Activated CD4-positive, alpha-beta T cell treated with anti-CD3 and anti-CD28 coated beads, Interleukin-2, amount 50 U/mL, for 16 hours (primary cell): ENCODE measurements at places on chromosomes 4 and X.
A peak's percentile ranks its signal among the peaks of the same experiment; 100 is the strongest.

DNA sequence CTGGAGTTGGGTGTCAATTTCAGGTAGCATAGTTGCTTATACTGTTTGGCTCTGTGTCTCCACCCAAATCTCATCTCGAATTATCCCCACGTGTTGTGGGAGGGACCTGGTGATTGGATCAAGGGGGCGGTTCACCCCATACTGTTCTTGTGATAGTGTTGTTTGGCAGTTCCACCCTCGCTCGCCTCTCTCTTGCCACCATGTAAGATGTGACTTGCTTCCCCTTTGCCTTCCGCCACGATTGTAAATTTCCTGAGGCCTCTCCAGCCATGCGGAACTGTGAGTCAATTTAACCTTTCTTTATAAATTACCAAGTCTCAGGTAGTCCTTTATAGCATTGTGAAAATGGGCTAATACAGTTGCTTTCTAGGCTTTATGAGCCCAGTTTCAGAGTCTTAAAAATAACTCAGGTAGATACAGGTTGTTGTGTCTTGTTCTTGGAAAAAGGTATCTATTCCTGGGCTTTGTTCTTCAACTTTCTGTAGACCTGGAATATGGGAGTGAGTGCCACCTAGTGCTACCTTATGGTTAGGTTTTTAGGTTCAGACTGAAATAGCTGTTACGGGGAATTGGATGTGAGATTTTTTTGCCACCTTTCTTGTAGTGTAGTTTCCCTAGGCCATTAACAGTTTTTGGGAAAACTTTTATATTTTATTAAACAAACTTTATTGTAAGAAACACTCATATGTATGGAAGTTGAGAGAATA, 15.6 kb downstream of the PGK1 start:
- DNase-seq: no peak

GRCh38 chr4:6466756-6467381, 5.5 kb downstream of the PPP2R2C start:
- no peak for DNase-seq

- no peak for DNase-seq
Measured at GRCh38 chr4:1411436-1412375, 5.5 kb upstream of the NKX1-1 start.

- DNase-seq: no peak
Measured at GRCh38 chr4:28007693-28008092, 1147.1 kb downstream of the STIM2 start.

DNA sequence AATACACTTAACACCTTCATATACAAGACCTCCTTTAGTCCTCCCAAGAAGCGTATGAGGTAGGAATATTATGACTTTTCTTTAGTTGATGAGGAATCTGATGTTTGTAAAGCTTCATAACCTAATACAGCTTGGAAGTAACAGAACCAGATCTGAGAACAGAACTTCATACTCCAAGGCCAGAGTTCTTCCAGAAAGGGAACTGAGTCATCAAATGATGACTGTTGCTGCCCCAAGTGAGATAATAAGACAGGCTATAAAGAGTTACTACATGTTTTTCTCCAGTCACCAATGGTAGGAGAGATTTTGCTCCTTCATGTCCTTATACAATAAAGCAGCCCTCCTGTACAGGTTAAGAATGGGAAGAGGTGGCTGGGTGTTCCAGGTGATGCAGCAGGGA, 74.3 kb upstream of the ANXA3 start:
- DNase-seq: no peak

GRCh38 chr4:143711543-143712154, 11.2 kb upstream of the FREM3 start:
- DNase-seq: no peak

- no peak for DNase-seq
Measured at GRCh38 chrX:153413731-153414130, 2.5 kb downstream of the ZFP92 start.

DNA sequence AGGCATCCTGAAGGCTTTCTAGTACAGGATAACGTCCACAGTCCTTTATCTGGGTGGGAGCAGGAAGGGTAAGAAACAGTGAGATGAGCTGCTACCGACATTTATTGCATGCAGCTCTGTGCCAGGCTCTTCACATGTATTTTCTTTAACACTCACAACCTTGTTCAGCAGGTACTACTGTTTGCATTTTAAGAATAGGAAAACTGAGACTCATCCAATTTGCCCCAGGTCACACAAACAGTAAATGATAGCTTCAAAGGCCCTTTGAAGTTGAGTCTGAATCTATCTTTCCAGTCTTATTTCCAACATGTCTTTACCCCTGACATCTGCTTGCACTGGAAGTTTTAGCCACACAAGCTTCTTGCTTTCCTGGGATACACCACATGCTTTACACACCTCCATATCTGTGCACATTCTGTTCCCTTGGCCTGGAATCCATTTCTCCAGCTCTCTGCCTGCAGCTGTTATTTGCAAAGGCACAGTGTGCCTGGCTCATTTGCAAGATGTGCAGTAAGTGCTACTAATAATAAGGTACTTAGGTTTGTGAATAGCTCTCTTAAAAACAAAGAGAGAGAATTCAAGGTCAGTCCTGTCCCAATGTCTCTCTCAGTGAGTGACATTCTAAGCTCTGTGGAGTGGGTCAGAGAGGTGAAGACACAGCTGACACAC, 61.2 kb downstream of the METTL14 start:
- no peak for DNase-seq

GRCh38 chr4:118154649-118155048, 120.4 kb downstream of the NDST3 start:
- DNase-seq: no peak

- DNase-seq: no peak
Measured at GRCh38 chrX:119529345-119530276, 35.6 kb downstream of the STEEP1 start.

DNA sequence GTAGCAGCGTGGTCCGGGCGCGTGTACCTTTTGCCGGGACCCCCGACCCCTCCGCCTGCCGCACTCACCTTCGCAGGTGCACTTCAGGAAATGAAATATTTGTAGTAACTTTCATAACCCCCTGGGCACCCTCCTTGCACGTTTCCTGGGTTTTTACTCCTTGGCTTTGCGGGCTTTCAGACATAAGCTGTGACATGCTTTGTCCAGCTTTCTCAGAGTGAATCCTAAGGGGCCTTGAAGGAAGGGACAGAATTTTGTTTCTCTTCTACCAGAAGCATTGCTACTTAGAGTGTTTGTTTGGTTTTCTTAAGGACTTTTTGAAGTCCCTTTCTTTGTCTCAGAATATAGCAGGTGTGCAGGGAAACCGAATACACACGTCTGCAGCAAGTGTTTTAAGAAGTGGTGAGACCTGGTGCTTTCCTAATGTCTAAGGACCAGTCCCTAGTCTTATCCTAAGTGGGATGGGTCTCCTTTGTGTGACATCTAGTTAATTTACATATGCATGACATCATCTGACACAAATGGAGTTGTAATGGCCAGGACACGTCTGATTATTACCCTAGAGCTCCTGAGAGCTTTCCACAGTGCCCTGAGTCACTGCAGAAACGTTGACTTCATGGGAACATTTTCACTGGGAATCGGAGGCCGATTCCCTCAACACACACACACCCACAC, 1.3 kb downstream of the FAM149A start:
- no peak for DNase-seq

- no peak for DNase-seq
Measured at GRCh38 chr4:147802346-147802745, 70.5 kb downstream of the ARHGAP10 start.

DNA sequence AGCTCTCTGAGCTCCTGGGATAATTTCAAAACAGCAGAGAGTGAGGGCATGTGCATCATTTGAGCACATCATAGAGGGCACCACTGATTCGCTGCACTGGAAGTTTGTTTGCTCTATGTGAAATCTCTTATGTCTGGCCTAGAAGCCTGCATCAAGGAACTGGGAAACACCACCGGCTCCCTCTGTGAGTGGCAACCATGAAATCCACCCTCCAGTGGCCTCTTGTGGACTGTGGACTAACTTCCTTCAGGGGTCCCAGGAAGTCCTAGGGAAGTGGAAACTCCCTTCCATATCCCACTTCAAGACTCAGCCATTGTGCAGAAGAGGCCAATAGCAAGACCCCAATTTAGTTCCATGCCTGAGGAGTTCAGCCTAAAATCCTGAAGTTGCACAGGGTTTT, 48.0 kb upstream of the IGFBP7 start:
- no peak for DNase-seq

- no peak for DNase-seq
Measured at GRCh38 chr4:40484346-40485090, 145.1 kb downstream of the RBM47 start.

GRCh38 chr4:28269426-28269825, 1408.8 kb downstream of the STIM2 start:
- no peak for DNase-seq

DNA sequence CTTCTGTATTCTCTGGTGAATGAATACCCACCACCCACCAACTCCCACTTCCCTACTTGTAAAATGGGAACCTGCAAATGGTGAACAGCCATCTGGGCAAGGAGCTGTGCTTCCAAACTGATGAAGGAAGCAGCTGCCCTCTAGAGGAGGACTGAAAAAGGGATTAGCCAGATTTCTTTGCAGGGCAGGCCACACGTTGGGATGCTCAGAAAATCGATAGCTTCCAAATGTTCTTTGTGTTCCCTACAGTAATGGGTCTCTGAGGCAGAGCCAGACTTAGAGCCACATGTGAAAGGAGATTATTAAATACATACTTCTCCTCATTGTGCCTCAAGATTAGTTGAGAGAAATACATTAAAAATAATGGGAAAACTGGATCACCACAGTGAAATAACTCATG, 39.3 kb upstream of the LPAR4 start:
- DNase-seq: peak; percentile 2

- no peak for DNase-seq
Measured at GRCh38 chr4:101938836-101939235, 148.3 kb downstream of the BANK1 start.

- no peak for DNase-seq
Measured at GRCh38 chr4:147198411-147199051, 252.9 kb upstream of the TTC29 start.

DNA sequence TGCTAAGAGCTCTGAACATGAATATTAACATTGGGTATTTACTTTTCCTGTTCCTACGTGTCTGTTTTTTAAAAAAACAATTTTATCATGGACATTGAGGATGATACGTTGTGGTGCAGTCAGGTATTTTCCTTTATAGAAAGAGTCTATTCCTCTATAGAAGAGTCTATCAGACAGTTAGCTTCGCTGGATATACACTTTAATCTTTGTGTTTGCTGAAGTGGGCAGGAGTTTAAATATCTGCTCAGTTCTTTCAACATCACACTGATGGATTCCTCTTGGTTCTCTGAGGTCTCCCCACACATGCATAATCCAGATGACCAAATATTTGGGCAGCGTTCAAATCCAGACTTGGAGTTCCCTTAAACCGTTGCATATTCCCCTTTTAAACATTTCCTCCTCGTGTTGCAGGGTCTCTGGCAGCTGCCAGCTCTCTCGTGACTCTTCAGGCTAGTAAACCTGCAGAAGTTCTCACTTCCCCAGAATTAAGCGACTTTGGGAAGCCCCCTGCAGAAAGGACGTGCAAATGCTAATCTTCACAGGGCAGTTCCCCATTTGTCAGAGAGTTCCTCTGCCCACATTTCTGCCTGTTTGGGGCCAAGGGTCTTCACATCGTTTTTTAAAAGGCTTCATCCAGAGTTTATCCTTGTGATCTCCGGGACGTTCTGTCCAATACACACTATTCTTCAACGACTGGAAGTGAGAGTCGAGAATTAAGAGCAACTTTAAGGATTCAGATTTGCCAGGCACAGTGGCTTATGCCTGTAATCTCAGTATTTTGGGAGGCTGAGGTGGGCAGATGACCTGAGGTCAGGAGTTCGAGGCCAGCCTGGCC, 20.5 kb upstream of the DHRSX start:
- no peak for DNase-seq

DNA sequence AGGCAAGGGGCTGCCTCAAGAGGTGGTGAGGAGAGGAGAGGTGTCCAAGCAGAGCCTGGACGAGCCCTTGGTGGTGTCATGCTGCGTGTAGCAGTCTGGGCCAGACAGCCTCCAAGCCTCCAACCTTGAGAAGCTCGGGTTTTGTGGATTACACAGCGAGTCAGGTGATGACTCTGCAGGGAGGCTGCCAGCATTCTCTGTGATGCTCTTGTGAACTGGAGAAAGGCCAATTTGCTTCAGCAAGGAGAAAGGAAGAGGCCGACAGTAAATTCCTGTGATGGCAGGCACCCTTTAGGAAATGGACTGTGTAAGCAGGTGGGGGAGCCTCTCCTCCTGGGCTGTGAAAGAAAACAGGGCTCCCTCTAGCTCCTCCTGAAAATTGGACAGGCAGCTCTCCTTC, 36.0 kb upstream of the CD99L2 start:
- no peak for DNase-seq

GRCh38 chr4:155794589-155795236, 35.9 kb downstream of the GUCY1B1 start:
- DNase-seq: no peak

- DNase-seq: no peak
Measured at GRCh38 chr4:145153181-145153903, 27.0 kb downstream of the OTUD4 start.

GRCh38 chrX:2710041-2710840, 19.1 kb downstream of the CD99 start:
- DNase-seq: peak; percentile 70

DNA sequence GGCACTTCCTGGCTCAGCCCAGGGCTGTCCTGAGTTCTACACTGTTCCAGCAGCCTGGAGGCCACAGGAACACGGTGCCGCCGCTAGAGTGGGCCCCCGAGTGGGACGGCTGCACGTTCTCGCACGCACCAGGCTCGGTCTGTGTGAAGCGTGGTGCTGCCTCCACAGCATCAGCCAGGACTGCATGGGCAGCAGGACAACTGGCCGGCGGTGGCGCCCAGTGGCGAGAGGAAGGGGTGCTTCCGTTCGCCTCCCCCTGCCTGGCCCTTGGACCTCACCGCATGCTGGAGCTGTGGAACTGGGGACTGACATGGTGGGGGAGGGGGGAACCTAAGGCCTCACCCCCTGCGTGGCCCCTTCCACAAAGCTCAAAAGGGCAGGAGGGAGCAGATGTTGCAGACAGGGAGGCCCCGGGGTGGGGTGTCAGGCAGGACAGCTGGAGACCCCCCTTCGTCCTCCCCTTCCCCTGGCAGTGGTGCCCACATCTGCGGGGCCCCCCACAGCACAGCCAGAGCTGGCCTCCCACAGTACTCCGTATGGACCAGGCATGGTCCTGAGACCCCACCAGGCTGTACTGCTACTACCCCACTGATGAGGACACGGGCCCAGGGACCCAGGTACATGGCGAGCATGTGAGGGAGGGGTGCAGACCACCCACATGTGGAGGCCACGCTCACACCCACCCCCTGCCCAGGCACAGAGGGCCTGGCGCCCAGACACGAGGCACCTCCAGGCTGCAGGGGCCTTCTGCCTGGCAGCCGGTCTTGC, 58.5 kb downstream of the ACOX3 start:
- DNase-seq: no peak

DNA sequence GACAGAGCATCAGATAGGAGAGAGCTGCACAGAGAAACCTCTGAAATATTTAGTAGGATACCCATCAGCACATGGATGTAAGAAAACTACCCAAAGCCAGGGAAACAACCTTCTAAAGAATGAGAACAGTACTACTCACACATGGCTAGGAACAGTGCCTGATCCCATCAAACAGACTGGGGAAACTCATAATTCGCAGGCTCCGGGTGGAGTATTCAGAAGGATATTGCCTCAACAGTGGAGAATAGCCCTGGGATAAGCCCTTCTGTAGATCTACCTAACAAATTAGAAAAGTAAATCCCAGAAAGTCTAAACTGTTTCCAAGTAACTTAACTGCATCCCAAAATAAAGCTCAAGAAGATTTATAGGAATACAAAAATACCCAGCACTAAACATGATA, 17.8 kb downstream of the RCHY1 start:
- no peak for DNase-seq

GRCh38 chr4:156100651-156101050, 147.0 kb upstream of the CTSO start:
- DNase-seq: no peak
